ENCODE measurements at places on chromosomes 11 and 22.
A peak's percentile ranks its signal among the peaks of the same experiment; 100 is the strongest.

DNA sequence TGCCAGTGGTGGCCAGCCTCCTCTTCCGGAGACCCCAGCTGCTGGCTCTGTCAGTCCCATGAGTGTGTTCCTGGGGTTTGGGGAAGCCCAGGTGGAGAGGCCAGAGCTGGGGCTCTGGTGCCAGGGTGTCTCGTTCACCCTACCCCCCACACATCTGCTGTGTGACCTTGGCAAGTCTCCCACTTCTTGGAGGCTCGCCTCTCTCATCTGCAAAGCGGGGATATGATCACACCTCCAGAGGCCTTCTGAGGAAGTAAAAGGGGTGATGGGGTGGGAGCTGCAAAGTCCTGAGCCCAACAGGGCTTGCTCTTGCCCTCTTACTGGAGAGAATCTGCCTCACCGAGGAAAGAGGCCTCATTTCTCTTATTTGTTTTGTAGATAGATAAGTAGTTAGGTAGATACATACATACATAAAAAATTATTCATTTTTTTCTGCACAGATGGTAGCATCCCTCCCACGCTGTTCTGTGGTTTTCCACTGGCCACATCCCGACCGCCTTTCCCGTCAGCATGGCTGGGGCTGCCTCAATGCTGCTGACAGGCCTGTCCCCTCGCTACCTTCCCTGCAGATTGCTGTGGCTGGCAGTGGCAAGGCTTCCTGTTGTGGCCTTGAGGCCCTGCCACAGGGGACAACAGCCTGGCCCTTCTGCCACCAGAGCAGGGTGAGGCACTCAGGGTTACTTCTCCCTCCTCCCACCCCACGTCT, 23.9 kb downstream of the MYO7A start:
- peak; percentile 90 for DNase-seq

GRCh38 chr11:80424012-80424695, 983.3 kb upstream of the TENM4 start:
- DNase-seq, result no peak

- DNase-seq, result no peak
Measured at GRCh38 chr11:131373095-131373725, 2.8 kb downstream of the NTM start.

DNA sequence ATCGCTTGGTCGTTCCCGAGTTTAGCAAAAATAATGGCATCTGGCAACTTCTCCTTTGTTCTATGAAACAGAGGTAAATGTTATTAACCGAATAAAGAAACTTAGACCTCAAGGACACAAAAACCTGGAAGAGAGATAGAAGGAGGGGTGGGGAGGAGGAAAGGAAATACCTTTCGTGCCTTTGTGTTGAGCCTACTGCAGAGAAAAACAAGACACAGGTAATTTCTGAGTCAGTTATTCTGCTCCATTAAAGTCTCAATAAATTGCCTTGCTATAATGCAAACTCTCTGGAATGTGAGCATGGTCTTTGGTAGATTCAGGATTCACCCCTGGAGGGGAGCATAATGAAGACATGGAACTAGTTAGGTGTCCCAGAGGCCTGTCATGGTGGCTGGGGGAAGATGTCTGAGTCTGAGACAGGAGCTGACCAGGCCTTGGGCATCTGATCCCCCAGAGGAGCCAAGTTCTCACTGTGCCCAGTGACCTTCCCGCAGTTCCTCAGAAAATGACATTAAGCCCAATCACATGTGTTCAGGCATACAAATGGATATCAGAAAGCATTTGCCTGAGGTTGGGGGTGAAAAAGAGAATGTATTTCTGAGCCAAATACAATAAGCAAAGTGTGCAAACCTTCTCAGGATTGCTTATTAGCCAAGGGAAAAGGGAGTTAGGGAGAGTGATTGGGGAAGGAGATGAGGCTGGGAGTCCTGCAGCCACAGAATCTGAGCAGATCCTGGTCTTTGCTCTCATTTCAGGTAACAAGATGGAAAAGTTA, 72.6 kb upstream of the CADM1 start:
- DNase-seq, result no peak

DNA sequence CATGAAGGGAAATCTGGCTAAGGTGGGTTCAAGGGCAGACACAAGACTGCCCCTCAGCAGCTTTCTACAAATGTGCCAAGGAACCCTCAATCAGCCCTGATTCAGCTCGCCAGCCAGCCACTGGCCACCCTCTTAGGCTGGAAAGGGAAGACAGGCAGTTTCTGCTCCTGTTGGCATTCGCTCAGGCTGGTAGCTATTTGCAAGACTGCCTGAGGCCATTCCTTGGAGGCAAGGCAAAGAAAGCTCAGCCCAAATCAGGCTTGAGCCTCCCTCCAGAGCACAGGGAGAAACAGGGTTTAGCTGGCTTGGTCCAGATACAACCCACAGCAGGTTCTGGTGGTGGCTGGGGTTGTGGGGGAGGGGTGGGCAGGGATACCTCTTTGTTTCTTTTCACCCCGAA, 19.2 kb downstream of the TP53I11 start:
- no peak for DNase-seq

DNA sequence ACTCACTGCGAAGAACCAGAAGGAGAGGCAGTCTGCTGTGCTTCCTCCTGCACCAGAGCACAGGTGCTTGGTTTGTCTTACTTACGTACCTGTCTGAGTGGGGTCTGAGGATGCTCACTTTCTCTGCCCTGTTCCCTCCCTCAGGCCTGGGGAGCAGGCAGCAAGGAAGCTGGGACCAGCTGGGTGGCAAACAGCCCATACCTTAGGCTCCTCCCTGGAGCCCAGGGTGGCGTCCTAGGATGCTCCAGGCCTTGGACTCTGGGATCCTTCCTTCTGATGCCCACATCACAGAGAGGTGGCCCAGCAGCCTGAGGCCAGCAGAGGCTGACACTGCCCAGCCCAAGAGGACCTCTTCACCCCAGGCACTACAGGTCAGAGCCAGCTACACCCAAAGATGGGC, 593.2 kb downstream of the BRD1 start:
- no peak for DNase-seq

DNA sequence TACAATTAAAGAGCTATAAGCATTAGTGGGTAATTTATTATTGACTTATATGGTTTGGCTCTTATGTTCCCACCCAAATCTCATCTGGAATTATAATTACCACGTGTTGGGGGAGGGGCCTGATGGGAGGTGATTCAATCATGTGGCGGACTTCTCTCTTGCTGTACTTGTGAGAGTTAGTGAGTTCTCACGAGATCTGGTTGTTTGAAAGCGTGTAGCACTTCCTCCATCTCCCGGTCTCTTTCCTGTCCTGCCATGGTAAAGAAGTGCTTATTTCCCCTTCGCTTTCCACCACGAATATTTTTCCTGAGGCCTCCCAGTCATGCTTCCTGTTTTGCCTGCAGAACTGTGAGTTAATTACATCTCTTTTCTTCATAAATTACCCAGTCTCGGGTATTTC, 28.1 kb upstream of the CHORDC1 start:
- DNase-seq, result no peak

DNA sequence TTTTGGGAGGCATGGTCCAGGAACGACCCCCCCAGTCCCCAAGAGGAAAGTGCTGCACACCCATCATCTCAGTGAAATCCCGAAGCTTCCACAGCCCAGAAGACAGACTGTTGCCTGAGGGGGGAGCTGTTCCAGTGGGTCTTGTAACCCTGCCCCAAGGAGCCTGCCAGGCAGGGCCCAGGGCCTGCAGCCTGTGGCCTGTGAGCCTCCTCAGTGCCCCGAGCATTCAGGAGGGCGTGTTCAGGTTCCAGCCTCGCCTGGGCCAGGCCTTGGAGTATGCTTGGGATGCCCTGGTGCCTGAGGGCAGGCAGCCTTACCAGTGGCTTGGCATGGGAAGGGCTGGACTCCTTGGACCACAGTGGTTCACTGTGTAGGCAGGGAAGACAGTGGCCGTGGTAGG, 18.0 kb upstream of the CABP2 start:
- DNase-seq, result no peak

DNA sequence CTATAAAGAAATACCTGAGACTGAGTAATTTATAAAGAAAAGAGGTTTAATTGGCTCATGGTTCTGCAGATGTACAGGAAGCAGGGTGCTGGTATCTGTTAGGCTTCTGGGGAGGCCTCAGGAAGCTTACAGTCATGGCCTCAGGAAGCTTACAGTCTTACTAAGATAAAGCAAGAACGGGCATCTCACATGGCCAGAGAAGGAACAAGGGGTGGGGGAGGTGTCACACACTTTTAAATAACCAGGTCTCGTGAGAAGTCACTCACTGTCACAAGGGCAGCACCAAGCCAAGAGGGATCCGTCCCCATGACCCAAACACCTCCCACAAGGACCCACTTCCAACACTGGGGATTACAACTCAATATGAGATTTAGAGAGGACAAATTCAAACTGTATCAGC, 192.8 kb upstream of the B3GAT1 start:
- DNase-seq, result no peak

- DNase-seq, result no peak
Measured at GRCh38 chr11:92050305-92050704, 174.3 kb upstream of the FAT3 start.

GRCh38 chr11:41413843-41414242, 45.6 kb downstream of the LRRC4C start:
- DNase-seq, result no peak

GRCh38 chr11:64028398-64029115, 7.2 kb upstream of the FLRT1 start:
- DNase-seq, result peak; percentile 30

DNA sequence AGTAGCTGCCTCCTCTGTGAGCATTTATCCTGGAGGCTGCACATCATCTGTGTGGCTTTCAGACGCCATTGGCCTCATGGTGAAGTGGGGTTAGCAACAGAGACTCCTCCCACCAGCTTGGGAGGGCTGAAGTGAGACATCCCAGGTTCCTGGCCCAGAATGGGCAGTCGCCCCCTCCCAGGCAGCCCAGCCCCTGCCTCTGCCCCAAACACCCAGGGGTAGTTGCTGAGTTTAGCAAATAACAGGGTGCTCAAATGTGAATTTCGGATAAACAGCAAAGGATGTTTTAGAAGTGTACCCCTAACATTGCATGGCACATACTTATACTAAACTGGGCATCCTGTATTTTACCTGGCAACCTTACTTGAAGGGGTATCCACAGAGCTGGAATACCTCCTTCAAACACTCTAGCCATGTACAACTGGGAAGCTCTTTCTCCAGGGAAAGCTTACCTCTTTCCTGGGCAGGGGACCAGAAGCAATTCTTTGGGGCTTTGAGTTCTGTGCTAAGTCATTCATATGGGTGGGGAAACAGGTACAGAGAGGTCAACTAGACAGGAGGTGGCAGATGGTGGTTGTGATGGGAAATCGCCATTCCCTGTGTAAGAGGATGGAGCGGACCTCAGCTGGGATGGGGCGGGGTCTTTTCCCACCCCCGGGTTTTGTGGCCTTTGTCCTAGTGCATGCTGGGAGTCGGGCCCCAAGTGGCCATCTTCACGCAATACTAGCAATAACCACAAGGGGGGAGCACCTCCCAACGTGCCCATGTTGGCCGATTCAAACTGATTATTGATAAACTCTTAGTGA, 19.3 kb downstream of the MTFP1 start:
- DNase-seq, result peak; percentile 56

- DNase-seq, result no peak
Measured at GRCh38 chr11:114617157-114618124, 21.9 kb upstream of the NXPE4 start.

DNA sequence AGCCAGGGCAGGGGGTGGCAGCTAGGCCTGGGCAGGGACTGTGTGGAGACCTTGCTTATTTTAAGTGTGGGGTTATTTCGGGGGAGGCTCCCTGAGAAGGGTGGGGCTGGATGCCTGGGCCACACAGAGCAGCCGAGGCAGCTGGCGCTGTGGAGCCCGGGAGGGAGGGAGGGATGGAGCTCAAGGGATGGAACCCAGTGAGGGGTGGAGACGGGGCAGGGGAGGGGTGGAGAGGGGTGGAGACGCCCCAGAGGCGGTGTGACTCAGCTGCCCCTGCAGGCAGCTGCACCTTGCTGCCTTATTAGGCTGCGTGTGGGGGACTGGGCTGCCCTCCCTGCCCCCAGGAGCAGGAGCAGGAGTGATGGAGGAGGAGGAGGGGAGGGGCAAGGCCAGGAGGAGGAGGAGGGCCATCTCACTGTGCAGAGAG, 9.8 kb upstream of the TSSC4 start:
- peak; percentile 27 for DNase-seq

GRCh38 chr22:49052023-49052538, 775.6 kb downstream of the BRD1 start:
- no peak for DNase-seq

DNA sequence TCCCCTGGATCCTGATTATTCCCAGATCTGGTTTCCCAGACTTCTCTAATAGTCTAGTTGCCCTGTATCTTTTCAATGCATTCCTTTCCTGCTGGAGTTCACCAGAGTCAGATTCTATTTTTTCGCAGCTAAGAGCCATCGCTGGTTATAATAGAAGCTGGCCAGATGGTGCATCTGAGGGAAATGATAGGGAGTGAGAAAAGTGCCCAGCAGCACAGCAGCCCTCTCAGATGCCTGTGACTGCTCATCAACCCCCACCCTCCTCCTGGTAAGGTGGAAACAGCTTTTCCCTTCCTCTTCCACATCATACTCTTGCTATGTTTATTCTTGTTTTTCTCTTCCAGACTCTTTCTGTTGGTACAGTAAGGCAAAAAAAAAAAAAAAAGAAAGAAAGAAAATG, 12.8 kb downstream of the OR8A1 start:
- DNase-seq, result no peak

GRCh38 chr11:112465433-112466024, 204.9 kb upstream of the PLET1 start:
- no peak for DNase-seq

DNA sequence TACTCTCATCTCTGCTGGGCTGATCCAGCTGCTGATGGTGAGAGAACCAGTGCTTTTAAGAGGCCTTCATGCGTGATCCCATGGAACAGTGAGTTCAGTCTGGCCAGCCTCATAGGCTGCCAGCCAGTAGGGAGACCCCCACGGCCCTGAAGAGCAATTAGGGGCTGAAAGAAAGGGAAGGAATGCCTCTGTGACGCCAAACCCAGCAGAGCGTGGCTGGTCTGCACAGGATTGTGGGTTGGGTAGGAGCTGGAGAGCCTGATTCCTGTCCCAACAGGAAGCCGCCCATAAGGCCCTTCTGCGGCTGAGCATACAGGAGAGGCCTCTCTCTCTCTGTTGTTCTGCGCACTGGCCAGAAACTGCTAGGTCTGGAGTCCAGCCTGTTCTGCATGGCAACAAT, 181.5 kb upstream of the E2F8 start:
- DNase-seq, result no peak

GRCh38 chr22:22352371-22352999, 107.9 kb downstream of the VPREB1 start:
- DNase-seq, result no peak

All from DND-41 (cell line).